Stimulated activated CD8-positive, alpha-beta memory T cell treated with anti-CD3 and anti-CD28 coated beads, Interleukin-7, amount 100 ng/mL, for 4 hours (primary cell): ENCODE measurements at places on chromosomes 11 and 22.

DNA sequence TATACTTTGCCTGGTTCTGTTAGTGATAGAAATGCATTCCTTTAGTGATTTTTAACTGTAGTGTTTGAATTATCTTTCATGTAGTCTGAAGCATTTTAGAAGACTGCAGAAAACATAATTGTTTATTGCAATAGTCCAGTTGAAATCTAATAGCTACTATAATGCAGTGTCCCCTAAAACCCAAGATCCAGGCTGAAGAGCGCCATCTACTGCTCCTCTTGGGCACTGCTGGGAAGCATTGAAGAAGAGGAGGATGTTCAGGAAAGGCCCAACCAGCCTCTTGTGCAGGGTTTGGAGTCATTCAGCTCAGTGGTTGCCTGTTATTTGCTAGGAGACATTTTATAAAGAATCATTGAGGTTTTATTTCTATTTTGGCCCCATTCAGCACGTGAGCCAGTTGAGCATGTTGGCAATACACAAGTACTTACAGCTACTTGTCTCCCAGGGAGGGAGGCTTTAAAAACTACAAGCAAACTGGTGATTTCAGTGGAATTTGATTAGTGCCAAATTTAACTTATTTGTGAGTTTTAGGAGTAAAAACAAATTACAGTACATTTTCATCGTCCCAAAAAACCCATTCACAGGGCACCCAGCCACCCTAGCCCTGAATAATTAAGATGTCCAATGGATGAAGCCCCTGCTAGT is 74.9 kb upstream of the HORMAD2 start:
- DNase-seq: peak; percentile 24

GRCh38 chr11:22635689-22636088 is 10.1 kb upstream of the FANCF start:
- DNase-seq: no peak

GRCh38 chr22:42711895-42712837 is 8.5 kb downstream of the A4GALT start:
- DNase-seq: no peak

DNA sequence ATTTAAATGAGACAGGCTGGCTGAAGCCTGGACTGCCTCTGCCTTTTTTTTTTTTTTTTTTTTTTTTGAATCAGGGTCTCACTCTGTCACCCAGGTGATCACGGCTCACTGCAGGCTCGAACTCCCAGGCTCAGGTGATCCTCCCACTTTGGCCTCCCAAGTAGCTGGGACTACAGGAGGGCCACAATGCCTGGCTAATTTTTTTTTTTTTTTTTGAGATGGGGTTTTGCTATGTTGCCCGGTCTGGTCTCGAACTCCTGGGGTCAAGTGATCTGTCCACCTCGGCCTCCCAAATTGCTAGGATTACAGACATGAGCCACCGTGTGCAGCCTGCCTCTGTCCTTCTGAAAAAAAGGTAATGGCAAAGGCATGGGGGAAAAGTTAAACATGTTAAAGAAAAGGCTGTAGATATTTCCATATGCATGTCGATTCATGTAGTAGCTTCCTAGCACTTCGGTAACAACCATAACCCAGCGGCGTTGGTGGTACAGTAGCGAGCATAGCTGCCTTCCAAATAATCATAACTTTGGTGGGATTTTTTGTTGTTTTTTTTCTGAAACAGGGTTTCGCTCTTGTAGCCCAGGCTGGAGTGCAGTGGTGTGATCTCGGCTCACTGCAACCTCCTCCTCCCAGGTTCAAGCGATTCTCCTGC is 48.8 kb downstream of the MCHR1 start:
- DNase-seq: no peak

GRCh38 chr11:114053406-114053805 is 6.1 kb upstream of the ZBTB16 start:
- no peak for DNase-seq

- no peak for DNase-seq
Observed at GRCh38 chr11:18776324-18776723, 15.3 kb downstream of the PTPN5 start.

GRCh38 chr11:101862391-101863233 is 52.2 kb upstream of the CEP126 start:
- DNase-seq: no peak

DNA sequence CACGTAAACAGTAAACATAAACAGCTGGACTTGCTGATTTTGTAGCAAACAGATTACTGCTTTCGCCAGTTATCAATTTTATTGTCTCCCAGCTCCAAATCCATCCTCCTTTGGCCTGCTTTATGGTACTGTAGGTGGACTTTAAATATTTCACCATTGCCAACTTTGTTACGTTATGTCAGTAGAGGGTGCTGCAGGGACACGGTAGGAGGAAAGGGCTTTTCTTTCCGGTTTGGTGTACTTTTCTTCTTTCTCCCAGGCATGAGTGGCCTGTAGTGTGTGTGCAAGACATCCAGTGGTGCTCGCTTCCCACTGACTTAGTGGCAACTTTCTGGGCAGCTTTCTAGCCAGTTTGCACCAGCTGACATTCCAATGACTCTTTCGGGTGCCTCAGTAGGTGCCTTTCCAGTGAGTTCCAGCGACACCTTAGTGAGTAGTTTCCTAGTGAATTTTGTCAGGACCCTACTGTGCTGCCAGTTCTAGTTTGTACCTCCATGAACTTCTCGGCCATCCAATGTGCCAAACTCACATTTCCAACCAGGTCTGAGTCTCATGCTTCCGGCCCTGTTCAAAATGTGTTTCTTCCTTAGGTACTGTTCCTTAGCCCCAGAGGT is 267.6 kb upstream of the TENM4 start:
- DNase-seq: no peak
